Stimulated activated CD8-positive, alpha-beta memory T cell treated with anti-CD3 and anti-CD28 coated beads, Interleukin-4, amount 100 ng/mL, for 1 hour (primary cell): ENCODE measurements at places on chromosomes 7 and 10.

DNA sequence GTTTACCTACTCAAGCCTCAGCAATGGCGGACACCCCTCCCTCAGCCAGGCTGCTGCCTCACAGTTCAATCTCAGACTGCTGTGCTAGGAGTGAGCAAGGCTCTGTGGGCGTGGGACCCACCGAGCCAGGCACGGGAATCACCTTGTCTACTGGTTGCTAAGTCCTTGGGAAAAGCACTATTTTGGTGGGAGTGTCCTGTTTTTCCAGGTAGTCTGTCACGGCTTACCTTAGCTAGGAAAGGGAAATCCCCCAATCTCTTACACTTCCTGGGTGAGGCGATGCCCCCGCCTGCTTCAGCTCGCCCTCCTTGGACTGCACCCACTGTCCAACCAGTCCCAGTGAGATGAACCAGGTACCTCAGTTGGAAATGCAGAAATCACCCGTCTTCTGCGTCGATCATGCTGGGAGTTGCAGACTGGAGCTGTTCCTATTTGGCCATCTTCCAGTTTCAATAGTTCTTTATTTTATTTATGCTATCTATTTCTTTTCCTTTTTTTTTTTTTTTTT, at the start of gene HYAL4:
TSS of gene HYAL4 (plus strand) at position 458 of the 508 bp plus-strand sequence. CDS start 23,105 bp downstream, outside the sequence.
- DNase-seq: no peak

- DNase-seq: no peak
These were observed 139.3 kb downstream of the GLI3 start for GRCh38 chr7:42097752-42098151.

DNA sequence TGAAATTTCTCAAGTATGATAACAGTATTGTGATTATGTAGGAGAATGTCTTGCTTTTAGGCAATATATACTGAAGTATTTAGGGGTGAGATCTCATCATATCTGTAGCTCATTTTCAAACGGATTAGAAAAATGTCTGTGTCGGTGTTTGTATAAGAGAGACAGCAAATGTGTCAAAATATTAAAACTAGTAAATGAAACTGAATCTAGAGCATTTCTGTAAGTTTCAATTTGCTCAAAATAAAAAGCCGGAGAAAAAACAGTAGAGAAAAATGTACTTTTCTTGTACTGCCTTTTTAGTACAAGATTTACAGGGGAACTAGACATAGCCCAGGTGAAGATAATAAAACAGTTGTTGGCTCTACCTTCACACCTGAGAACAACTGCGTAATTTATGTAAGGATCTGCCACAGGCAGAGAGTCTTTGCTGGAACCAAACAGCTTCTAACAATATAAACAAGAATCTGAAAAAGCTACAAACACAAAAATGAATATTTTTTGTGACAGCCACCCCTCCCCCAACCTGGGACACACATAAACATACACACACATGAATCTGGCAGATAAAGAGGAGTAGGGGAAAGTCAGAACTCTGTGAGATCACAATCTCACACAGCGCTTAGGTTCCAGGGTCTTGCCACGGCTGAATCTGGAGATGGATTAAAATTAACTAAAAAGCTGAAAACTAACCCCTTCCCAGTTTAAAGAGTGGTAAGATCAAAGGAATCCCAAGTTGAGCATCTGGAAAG, 153.3 kb downstream of the AVL9 start:
- DNase-seq: no peak

- no peak for DNase-seq
These were observed 19.4 kb downstream of the SLK start for GRCh38 chr10:103986360-103986759.

DNA sequence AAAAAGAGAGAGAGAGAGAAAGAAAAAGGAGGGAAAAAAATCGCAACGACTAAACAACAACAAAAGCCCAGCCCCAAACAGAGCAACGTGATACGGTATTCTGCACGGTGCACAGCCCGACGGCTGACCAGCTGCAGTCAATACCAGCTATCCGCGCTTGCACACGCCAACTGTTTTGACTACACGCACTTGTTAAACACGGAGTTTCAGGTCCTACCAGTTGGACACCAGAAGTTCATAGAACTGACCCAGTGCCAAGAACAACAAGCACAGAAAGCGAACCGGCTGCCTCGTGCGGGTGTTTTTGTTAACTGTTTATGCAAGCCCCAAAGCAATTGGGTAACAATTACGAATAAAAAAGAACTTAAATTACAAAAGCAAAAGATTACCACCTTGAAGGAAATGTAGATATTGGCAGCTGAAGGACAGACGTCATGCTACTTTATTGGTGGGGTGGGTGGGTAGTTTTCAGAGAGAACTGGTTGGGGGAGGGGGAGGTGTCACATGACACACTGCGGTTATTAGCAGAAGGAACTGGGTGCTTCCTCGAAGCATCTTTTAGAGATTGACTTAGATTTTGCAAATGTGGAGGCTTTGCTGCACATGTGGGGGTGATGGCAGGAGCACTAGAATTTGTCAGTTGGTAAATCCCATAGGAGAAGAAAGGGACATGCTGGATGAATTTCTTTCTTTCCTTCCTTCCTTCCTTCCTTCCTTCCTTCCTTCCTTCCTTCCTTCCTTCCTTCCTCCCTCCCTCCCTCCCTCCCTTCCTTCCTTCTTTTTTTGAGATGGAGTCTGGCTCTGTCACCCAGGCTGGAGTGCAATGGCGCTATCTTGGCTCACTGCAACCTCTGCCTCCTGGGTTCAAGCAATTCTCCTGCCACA, 110.6 kb upstream of the EFCAB10 start:
- DNase-seq: no peak

DNA sequence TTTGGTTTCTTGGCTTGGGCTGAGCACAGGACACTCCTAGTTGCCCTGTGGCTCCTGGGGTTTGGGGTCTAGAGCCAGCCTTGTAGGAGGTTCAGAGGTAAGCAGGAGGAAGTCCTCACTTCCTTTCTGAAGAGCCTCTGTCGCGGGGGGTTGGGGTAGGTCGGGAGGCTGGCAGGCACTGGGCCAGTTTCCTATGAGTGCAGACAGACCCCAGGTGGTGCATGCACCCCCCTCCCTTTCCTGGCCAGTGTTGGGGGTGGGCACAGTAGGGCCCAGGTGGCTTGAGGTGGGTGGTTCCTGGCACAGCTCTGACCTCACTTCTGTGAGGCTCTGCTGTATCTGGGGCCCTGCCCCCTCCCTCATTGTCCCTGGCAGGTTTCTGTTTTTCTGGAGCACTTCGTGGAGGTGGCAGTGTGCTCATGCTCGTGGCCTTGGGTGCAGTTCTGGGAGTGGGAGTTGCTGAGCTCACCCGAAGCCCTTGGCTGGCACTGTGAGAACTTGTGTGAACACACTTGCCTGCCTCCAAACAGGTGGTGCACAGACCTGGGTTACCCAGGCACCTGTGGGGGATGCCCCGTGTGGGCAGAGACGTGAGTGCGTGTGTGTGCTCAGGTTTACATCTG, 1.8 kb downstream of the PALD1 start:
- no peak for DNase-seq

- DNase-seq: no peak
These were observed 31.2 kb upstream of the KCTD7 start for GRCh38 chr7:66597461-66597860.
